SW480 (cell line): ENCODE measurements at places on chromosomes 5 and 9.

DNA sequence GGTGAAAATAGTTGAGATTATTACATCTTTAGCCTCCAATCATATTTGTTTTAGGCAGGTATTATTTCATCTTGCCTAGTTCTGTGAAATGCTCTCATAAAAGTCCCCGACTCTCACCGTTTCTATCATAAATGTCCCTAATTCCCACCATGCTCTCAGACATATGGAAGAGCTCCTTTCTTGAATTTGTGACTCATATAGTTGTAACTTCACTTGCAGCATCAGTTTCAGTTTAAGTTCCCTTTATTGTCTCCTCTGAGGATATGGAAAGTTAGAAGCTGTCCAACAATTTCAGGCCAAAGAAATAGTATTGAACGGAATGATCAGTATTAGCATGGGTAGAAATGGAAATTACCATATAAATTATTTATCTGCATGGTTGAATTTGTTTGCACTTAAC, 187.5 kb upstream of the NR4A3 start:
- no peak for DNase-seq

GRCh38 chr9:79140751-79141150, 431.0 kb upstream of the TLE4 start:
- no peak for DNase-seq

- peak; percentile 64 for DNase-seq
Measured at GRCh38 chr5:158456756-158457155, 597.8 kb upstream of the CLINT1 start.

GRCh38 chr5:144742361-144742760, 571.7 kb downstream of the KCTD16 start:
- DNase-seq: no peak

DNA sequence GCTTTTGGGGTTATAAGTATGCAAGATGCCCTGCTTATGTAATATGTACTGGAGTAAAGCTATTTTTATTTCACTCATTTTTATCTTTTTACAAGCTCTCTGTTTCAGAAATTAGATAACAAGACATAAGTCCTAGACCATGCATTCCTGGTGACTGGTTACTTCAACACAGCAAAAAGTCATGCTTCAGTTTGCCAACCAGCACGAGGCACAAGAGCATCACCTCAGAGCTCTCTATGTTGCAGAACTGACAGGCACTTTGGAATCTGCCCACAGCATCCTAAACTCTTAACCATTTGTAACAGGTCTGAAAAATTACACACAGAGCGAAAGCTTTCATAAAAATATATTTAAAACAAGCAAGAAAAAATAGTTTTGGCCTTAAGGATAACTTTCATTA, 112.8 kb downstream of the MARCHF11 start:
- DNase-seq: no peak

- DNase-seq: no peak
Measured at GRCh38 chr5:112682621-112683061, 55.0 kb upstream of the APC start.

DNA sequence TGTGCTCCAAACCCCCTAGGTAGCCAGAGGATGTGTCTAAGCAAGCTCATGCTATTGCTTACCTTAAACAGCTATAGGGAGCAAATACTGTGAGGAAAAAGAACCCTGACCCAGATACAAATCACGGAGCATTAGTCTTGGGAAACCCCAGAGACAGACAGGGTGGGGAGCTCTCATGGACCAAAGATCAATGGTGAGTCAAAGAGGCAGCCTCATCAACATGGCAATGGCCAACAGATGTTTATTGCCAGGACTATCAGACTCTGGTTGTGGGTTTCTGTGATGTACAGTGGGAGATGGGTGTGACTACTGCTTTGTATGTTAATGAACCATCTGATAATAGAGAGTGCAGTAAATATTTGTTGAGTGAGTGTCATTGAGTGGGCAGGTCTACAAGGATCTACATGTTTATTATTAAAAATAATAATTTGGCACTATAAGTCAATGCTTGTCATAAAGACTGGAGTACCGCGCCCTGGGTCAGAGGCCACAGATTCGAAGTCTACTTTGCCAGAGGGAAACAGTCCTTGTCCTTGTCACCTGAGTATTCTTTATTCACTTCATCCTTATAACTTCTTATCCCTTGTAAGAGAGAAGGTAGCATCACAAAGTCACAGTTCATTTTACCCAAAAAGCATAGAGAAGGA, 56.5 kb upstream of the RAI14 start:
- peak; percentile 31 for DNase-seq
